ENCODE measurements at places on chromosomes 11 and 22.
A peak's percentile ranks its signal among the peaks of the same experiment; 100 is the strongest.

- DNase-seq = no peak
Measured at GRCh38 chr11:95850137-95850536, 59.8 kb downstream of the CEP57 start.

DNA sequence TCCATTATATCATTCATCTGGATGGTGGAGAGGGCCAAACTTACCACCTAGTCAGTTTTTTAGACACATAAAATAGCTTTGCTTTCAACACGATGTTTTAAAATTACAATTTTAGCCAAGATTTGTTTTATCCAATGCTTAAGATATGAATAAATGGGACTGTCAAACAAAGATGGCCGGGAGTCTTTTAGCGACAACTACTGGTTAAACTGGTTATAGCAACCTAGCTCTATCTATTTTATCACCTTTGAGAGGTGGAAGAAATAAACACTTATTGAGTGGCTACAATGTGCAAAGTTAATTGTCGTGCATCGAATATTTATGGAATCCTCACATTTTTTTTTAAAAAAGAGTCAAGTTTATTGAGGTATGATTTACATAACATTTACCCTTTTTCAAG is 279.8 kb downstream of the MIAT start:
- no peak for DNase-seq

GRCh38 chr11:10605941-10606381 is 37.5 kb upstream of the LYVE1 start:
- DNase-seq = no peak

- peak; percentile 71 for DNase-seq
Measured at GRCh38 chr11:85823816-85824215, 12.9 kb upstream of the SYTL2 start.

DNA sequence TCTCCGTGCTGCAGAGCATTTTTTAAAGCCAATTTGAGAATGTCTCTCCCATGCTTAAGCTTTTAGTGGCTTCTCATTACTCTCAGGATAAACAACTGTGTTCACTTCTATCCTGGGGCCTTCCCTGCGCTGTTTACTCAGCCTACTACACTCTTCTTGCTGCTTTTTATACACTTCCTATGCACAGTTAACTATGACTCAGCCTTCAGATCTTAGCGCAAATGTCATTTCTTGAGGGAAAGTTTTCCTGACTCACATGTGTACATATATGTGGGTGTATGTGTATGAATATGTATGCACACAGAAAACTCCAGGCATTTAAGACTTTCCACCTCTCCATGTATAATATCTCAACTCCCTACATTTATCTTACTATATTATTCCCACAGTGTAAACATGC is 9.8 kb downstream of the THAP12 start:
- peak; percentile 69 for DNase-seq

DNA sequence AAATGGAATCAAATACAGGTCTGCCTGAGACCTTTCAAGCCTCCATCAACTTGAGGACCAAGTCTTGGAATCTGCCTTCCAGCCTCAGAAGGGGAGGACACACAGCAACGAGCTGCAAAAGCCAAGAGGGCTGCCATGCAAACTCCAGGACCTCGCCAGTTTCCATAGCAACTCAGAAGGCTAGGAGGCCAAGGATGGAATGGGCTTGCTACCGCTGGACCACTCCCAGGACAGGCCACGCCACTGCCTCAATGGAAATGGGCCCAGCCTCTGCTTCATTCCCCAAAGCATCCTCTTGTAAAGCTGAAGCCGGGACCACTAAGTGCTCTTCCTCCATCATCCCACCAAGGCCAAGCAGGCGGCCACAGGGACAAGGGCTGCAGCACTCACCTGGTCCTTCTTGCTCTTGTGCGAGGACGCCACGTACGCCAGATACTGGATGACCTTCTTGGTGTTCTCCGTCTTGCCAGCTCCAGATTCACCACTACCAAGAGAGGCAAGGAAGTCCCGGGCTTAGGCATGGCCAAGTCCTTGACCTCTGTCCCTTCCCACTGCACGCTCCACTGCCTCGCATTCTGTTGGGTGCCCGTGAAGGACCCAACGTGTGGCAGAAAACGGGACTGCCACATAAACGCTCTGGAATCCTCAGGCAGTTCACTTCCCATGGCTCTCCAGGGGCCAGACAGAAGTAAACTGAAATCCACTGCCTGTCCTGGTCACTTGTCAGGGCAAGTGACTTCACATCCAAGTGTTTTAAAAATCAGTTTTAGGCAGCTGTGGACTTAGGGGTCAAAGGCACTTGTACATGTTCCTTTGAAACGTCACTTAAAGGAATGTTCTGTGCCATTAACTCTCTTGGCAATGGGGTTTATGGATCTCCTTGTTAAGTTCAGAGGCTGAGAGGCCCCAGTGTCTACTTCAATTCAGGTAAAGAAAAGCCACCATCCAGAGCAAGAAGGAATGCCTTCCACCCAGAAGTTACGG is 61.3 kb downstream of the MYH9 start:
- no peak for DNase-seq

DNA sequence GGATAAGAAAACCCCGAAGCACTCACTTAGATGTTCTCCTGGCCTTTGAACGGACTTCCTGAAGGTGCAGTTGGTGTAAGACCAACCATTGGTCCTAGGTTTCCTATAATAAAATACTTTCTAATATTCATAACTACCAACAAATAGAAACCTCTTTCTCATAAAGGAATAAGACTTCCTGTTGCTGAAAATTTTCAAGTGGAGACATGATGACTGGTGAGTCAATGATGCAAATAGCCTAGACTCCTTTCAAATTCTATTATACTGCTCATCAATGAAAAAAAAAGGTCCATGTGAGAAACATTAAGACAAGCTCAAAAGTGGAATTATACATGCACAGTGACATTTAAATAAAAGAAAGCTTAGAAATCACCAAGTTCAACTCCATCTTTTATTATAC is 862.8 kb downstream of the FAM181B start:
- no peak for DNase-seq

GRCh38 chr22:46769191-46769675 is 6.8 kb downstream of the TBC1D22A start:
- DNase-seq = no peak

GRCh38 chr22:41713004-41713403 is 13.7 kb downstream of the MEI1 start:
- DNase-seq = no peak

DNA sequence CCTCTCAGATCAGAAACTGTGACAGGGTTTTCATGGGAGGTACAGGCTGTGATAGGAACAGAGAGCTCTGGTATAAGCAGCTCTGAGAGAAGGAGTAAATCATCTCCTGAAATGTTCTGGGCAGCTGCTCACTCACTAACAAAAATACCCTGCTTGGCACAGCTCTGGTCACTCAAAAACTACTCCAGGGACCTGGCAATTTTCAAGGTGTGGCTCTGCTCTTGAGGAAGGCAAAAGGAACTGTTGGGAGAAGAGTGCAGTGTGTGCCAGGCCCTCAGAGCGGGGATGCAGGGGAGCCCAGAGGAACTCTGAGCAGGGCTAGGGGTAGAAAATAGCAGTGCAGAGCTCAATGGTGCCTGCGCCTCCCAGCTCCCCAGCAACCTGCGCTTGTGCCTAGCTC is 180.5 kb upstream of the ZBED5 start:
- no peak for DNase-seq

- no peak for DNase-seq
Measured at GRCh38 chr11:66653123-66653522, 14.6 kb downstream of the RBM4 start.

- DNase-seq = no peak
Measured at GRCh38 chr11:79113054-79113690, 327.7 kb downstream of the TENM4 start.

GRCh38 chr11:44562845-44563460 is 2.5 kb upstream of the CD82 start:
- DNase-seq = no peak

DNA sequence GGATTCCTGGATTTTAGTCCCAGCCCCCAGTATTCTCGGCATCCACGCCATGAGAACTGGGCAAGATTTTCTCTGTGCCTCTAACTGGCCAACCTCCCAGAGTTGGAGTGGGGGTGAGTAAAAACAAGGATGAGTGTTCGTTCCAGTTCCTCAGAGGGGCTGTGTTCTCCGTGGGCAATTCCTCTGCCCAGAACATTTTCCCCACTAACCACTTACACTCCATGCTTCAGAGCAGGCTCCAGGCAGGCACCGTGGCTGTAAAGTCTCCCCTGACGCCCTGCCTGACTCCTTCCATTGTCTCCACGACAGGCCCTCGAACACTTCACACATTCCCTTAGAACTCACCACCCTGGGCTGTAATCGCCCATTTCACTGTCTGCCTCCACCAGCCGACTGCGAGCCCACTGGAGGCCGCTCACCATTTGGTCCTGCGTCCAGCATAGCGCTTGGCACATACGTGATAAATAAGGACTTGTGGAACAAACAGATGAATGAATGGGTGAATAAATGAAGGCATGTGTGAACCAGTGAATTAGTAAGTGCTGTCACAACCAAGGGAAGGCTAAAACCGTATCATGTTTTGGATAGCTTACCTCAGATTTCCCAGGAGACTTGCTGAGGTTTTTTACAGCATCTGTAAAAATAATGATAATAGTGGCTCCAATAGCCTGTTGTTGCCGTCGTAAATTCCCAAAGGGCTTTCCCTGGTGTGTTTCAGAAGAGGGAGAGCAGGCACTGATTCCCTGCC is 6.1 kb downstream of the APLNR start:
- DNase-seq = no peak

DNA sequence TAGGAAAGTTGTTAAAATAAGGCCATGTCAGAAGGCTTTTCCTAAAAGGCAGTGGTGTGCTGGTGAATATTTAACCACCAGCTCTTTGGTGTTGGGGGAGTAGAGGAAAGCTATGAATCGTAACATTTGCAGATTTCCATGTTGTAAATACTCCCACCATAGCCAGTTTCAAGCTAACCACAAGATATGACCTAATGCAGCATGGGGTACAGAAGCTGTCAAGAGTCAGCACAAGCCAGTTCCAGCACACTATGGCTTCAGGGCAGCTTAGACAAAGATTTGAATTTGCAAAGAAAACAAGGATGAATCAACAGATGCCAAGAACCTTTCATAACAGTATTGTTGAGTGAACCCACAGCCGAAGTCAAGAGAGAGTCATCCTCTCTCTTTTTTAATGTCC is 40.0 kb downstream of the COMMD9 start:
- no peak for DNase-seq

GRCh38 chr22:24731761-24732160 is 42.8 kb downstream of the PIWIL3 start:
- DNase-seq = no peak

DNA sequence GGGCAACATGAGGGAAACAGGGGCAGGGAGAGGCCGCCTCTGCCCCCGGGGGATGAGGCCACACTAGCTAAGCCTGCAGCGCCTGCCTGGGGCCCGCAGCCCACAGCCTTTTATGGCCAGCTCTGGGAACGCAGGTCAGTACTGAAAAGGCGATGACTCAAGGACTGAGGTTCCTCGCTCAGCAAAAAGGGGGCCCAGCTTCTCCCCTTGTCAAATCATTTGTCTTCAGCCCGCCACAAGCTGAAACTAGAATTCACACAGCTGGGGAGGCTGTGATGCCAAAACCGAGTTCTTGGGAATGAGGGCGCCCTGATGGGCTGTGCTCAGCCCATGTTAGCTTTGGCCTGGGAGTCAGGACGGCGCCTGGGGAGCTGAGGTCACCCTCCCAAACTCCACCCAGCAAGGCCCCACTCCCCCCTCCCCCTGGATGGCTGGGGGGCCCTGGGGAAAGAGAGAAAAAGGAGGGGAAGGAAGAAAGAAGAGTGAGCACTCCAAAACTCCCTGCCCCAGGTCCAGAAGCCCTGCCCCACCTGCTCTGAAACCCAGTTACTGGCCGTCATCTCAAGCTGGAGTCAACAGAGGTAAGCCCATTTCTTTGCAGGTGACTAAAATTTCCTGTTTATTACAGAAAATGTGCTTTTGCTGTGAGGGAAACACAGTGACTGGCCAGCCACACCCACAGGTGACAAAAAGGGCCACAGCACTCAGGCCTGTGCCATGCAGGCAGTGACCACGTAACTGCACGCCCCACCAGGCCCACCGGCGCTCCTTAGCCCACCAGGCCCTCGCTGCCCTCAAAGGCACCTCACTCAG is 13.7 kb downstream of the EHD1 start:
- DNase-seq = peak; percentile 81

GRCh38 chr11:70926543-70927201 is 325.7 kb downstream of the SHANK2 start:
- DNase-seq = no peak

DNA sequence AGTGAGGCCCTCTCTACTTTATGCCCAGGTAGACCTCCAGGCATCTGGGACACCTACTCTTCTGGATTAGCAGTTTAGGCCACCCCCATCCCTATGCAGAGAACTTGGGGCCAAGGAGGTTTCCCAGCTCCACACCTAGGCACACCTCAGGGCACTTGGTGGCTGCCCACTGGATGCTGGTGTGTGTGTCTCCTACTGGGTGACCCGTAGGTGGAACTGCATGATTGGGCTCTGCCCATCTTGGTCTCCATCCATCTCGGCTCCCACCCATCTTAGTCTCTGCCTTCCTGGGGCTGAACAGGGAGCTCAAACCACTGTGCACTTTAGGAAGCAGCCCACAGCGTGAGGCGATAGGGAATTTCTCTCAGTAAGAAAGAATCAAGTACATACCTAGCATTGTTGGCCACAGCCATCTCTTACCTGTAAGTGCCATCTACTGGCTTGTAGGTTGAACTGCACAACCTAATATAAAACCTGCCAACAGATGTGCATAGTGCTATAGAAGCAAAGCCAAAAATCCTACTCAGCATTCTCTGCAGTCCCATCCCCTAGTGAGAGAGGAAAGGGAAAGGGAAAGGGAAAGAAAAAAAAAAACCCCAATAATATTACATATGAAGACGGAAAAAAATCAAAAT is 61.6 kb upstream of the PTPN5 start:
- DNase-seq = no peak

- peak; percentile 94 for DNase-seq
Measured at GRCh38 chr11:121464352-121464946, 11.7 kb upstream of the SORL1-AS1 start.

GRCh38 chr11:62543680-62544444 is 2.7 kb downstream of the AHNAK start:
- DNase-seq = no peak

GRCh38 chr11:121406291-121406690 is 45.8 kb upstream of the SORL1 start:
- no peak for DNase-seq

- DNase-seq = no peak
Measured at GRCh38 chr11:120124355-120124754, 13.6 kb downstream of the TRIM29 start.

DNA sequence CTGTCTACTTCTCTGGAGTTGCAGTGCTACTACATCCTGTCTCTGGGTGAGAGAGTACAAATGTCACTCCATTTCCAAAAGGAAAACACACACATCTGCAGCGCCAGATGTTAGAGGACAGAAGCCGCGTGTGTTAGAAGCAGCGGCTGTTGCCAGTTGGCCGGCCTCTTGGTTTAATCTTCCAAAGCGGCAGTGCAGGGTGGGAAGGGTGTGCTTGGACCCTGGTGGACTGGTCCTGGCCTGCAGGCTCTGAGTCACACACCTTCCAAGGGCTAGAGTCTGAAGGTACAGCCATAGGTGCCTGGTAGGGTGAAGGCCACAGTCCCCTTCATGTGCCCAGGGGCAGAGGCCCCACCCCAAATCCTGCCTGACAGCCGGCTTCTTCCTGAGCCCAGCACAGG is 99.8 kb downstream of the CTTN start:
- no peak for DNase-seq

- DNase-seq = no peak
Measured at GRCh38 chr22:22895776-22896445, 8.3 kb downstream of the IGLL5 start.
